ENCODE measurements at places on chromosomes 11 and 22. TPM values are rescaled to one million over a fixed set of nuclear protein-coding genes. Genes with fewer than 3 reads are reported as not detected.

DNA sequence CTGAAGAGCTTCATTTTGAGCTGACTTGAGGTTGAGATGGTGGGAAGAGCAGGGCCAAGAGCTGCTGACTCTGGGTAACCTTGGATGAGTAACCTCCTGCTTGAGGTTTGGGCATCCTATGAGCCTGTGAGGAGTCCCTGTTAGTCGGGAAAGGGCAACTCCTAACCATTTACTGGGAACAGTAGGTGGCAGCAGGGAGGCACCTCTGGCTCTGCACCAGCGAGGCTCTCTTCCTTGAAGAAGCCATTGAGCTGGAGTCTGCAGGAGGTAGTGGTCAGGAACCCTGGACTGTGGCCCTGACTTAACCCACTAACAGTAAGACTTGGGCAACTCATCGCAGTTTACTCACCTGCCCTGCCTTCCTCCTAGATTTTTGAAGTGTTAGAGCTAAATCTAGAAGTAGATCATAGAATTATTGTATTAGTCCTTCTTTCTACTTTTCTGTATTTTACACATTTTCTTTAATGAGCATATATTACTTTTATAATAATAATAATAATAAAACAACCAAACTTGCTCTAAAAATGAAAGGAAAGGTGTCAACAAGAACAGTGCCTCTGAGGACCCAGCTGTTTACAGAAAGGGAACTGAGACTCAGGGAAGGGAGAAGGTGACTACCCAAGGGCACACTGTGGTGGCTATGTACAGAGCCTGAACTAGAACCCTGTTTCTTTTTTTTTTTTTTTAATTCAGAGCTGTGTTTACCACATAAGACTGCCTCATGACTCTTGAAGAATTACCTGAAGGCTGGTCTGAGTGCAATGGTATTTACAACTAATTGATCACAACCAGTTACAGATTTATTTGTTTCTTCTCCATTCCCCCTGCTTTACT, 47.5 kb downstream of the MEI1 start:
- peak; percentile 88 for DNase-seq

- no peak for DNase-seq
These were observed 26.9 kb upstream of the GRAMD4 start for GRCh38 chr22:46593211-46593681.

GRCh38 chr11:128906185-128907050, 15.3 kb downstream of the KCNJ5 start:
- peak; percentile 32 for DNase-seq

DNA sequence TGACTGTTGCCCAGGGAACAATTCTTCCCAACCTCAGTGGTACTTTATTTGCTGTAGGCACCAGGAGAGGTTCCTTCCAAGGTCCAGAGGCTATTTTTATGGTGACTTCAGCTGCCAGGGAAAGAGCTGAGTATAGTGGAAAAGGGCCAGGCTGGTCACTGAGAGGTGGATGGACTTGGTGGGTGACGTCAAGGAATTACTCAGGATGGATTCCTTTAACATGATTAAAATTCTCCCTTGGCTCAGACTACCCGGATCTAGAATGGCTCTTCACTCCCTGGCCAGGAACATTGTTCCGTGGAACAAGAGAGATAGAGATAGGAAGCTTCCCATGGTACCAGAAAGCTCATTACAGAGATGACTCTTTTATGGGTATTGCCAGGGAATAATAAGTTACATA, 8.7 kb upstream of the CALCA start:
- DNase-seq, result no peak

DNA sequence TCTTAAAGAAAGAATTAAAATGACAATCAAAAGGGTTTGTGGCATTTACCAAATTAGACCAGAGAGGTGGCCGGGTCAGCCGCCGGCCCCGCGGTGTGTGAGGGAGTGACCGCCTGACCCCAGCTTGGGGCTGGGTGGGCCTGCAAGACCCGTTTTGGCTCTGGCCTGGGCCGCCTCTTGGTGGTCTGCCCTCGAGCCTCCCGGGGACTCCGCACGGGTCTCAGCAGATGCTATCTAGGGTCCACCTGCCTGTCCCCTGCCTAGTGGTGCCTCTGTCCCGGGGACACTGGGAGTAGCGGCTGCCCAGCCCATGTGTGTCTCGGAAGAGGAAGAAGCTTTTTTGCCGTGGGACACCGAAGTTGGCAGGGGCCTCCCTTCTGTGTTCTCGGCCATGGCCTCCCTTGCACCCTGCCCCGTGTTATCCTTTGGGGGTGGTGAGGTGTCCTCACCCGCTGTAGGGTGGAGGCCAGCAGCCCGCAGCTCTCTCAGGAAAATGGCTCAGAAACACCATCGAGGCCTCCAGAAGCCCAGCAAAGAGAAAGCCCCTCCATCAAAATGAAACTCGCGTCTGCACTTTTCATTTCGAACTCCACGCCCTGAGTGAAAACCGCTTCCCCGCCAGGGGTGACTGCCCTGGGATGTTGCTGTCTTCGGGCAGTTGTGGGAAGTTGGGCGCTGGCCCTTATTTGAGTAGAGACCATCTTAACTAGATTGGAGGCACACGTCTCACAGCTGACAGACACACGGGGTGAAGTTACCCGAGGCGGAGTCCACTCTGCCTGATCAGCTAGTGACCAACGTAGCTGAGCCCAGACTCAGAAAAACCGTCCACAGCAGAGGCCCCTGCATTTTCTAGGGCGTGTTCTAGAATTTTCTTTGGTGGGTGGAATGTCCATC, 8.0 kb downstream of the CCND1 start:
- DNase-seq, result no peak

GRCh38 chr11:115617767-115618166, 113.6 kb upstream of the CADM1 start:
- no peak for DNase-seq

MS4A2 gene
- 9.1 TPM for total RNA-seq

DNA sequence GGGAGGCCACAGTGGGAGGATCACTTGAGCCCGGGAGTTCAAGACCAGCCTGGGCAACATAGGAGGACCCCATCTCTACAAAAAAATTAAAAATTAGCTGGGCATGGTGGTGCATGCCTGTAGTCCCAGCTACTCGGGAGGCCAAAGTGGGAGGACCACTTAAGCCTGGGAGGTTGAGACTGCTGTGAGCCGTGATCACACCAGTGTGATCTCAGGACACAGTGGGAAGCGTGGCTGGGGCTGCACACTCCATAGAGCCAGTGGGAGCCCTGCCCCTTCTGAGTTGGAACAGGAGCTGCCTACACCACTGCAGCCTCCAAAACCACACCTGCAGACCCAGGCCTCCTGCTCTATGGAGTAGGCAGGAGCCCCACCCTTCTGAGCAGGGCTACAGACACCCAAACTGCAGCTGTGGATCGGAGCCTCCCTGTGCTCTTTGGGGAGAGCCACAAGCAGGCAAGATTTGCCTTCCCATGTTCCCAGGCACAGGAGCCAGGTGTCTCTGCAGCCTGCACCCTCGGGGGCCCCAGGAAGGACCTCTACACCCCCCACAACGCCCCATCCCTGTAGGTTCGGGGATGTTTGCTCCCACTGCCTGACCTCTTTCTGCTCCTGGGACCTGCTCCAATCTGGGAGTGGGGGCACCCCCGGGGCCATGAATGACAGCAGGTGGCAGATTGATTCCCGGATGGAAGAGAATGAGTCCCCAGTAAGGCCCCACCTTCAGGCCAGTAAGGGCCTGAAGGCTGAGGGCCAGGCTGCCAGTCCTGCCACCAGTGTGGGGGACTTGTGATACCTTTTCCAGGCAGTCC, 245.4 kb downstream of the BUD13 start:
- no peak for DNase-seq

GRCh38 chr11:131579932-131580387, 209.5 kb downstream of the NTM start:
- peak; percentile 54 for DNase-seq

RAB3IL1 gene
- total RNA-seq, result 14.6 TPM

DNA sequence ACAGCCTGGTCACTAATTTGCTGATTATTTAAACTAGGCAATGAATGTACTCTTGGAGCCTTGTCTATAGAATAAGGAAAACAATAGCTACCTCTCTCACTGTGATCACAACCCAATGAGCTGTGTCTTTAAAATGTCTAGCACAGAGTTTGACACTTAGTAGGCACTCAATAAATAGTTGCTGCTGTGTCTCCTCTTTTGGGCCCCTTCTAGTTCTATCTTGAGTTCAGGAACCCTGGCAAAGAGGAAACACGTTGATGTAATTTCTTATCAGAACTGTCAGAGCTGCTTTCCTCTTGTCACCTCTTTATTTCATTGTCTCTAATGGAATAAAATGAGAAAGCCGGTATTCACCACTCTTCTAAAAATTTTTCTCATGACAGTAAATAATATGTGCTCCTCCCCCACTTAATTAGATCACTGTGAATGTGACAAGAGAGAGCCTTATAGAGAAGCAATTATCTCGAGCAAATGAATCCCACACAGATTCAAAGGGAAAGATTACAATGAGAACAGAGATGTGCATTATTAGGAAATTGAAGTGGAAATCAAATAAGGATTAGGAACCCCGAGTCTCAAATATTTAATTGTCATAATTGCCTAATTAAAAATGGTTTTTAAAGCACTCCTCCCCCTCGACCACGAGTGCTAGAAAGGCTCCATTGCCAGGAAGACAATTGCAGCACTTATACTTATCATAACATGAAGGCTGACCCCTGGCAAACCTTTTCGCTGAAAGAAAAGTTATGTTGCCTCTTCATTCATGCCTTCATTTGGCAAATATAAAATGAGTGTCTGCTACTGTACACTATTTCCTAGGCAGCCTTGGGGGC, 175.0 kb upstream of the BDNF start:
- DNase-seq, result no peak

RGL4 gene
- 0.60 TPM for total RNA-seq

GRCh38 chr11:109425554-109425953, 3.6 kb downstream of the C11orf87 start:
- DNase-seq, result no peak
